ENCODE measurements at places on chromosomes 2 and 18.

GRCh38 chr2:95262896-95263542, 11.2 kb upstream of the PROM2 start:
- DNase-seq, result no peak

DNA sequence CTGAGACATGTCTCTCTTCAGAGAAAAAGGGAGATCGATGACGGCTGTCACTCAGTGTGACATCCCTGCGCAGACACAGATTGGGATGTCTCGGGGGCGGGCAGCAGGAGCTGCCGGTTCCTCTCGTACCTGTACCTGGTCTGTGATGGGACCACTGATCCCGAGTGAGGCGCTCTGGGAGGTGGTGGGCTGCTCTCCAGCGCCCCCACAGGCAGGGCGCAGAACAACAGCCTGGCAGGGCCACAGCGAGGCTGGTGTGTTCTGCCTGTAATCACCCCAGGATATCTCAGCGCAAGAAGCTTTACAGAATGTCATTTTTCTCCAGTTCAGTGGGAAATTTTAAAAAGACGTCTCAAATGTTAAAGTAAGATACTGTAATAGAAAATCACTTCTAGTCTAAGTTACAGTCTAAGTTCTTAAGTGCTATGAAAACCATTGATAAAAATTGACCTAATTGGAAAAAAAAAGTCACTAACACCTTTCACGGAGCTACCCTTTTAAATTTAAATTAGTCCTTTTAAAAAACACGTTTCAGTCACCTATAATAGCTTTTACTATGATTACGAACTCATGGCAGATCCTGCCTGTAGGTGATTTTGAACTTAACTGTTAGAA, 189.8 kb downstream of the SNTG2 start:
- peak; percentile 20 for DNase-seq

GRCh38 chr2:169081551-169081950, 12.2 kb downstream of the DHRS9 start:
- no peak for DNase-seq

DNA sequence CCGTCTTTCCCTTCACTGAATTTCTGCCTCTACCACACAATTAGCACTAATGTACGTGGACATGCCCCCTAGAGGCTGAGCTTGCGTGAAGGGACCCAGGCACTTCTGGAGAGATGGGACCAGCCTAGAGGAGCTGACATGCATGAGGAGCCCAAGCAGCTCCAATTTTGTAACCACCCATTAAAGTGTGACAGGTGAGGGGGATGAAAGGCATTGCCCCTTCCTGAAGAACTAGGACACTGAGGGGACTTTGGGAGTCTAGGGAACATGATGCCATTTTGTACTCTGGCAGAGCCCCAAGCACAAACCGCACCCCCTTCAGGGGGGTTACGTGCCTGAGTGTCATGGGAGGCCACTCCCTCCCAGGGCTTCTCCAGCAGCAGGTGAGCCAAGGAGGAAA, 63.6 kb downstream of the HNRNPLL start:
- DNase-seq, result no peak

- peak; percentile 50 for DNase-seq
These were observed 73.5 kb downstream of the LIMS1 start for GRCh38 chr2:108607706-108608301.

- DNase-seq, result no peak
These were observed 14.6 kb upstream of the SLC9A2 start for GRCh38 chr2:102604769-102605168.

GRCh38 chr2:654896-655295, 22.3 kb downstream of the TMEM18 start:
- no peak for DNase-seq

DNA sequence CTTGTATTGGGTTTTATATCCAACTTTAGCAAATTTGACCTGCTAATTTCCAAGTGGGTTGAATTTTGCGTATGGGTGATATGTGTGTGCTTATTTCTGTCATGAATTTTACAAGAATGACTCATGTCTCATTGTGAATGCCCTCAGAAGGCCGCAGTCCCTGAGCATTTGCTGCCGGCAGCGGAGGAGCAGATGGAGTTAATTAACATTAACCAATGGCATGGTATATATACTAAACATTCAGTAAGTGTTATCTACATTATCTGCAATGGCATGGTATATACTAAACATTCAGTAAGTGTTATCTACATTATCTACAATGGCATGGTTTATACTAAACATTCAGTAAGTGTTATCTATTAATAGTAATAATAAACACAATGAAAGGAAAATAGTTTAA, 90.1 kb downstream of the DOK6 start:
- no peak for DNase-seq

- DNase-seq, result no peak
These were observed 85.8 kb upstream of the NDUFV2 start for GRCh38 chr18:9016633-9017166.
